Astrocyte of the hippocampus (primary cell): ENCODE measurements at places on chromosomes 3 and 15.

DNA sequence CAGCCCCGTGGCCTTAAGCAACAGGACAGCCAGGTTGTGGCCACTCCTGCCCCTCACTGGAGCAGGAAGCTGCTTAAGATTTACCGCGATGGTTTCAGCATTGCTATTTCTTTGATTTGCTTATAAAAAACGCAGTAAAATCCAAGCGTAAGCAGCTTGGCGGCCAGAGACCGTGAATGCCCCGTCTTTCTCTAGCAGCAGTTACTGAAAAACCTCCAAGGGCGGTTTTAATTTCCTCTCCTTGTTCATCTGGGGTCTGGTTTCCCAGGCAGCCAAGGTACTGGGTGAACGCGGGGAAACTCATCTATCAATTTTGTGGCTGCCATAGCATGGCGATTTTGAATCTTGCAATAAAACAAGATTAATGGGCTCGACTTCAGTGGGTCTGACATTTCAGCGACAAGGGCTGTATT is 130.3 kb downstream of the MINAR1 start:
- no peak for DNase-seq

DNA sequence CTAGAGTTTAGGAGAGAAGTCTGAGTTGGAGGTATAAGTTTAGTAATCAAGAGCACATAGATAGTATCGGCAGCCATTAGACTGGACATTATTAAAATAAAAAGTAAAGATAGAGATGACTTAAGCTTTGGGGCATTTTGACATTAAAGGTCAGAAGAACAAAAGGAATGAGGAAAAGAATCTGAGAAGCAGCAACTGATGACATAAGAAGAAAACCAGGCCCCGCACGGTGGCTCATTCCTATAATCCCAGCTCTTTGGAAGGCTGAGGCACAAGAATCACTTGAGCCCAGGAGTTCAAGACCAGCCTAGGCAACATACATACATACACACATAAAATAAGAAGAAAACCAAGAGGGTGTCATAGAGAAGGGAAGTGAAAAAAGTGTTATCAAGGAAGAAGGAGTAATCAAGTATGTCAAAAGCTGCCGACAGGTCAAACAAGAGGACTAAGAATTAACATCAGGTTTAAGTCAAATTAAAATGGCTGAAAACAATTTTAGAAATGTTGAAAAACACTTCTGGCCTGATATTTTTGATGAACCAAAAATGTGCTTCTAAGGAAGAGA is 38.9 kb downstream of the ACAP2 start:
- DNase-seq, result no peak

- DNase-seq, result no peak
Observed at GRCh38 chr3:170829546-170830272, 40.3 kb downstream of the RPL22L1 start.

GRCh38 chr3:13046569-13047274 is 26.5 kb downstream of the IQSEC1 start:
- no peak for DNase-seq

DNA sequence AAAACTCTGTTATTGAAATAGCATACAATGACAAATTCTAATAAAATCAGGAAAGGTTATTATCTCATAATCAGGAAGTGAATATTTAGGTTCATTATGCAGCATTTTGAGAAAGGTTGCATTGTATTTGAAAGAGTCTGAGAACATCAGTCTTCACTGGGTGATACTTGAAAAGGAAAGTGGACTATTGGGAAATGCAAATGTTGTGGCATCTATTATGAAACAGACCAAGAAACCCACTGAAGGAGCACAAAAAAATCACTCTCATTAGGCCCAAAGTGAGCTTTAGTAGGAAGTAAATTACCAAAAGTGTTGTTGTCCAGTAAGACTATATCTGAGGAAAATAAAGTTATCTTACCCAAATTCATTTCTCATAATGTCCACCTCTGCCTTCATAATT is 90.8 kb downstream of the ZPLD1 start:
- DNase-seq, result no peak

DNA sequence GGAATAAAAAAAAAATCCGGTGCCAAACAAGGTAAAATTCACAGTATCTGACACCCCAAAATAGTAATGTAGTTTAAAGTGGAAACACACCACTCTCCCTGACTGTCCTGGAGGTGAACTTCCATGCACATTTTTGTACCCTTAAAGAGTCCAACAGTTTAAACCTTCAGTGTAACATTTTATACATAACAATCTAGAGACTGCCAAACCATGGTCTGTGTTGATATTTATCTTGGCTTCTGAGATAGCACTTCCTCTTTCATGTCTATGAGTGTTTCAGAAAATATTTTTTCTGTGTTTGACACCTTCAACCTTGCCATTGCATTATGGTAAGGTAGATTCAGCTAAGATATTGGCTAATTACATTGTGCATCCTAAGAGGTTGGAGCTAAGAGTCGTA is 13.9 kb downstream of the TMEM45A start:
- DNase-seq, result peak; percentile 59

- DNase-seq, result peak; percentile 55
Observed at GRCh38 chr15:69390575-69390974, 23.6 kb upstream of the KIF23 start.

GRCh38 chr15:65466901-65467300 is 44.2 kb upstream of the IGDCC4 start:
- DNase-seq, result peak; percentile 19

DNA sequence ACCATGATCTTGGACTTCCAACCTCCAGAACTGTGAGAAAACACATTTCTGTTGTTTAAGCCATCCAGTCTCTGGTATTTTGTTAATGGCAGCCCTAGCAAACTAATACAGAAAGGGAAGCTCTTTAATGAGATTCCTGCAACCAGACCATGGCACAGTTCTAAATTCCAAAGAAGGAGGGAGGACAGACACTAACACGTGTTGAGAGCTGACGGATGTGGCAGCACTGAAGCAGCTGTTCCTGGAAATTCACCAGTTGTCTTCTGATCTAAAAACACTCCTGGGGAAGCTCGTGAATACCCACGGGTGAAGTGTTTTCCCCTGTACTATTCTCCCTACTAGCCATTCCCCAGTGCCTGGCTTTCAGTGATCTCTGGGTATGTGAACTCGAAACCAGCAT is 56.7 kb downstream of the RPL22L1 start:
- DNase-seq, result no peak

GRCh38 chr3:122091602-122092295 is 36.6 kb downstream of the CD86 start:
- DNase-seq, result no peak

GRCh38 chr3:151856641-151857040 is 16.8 kb upstream of the SUCNR1 start:
- no peak for DNase-seq

DNA sequence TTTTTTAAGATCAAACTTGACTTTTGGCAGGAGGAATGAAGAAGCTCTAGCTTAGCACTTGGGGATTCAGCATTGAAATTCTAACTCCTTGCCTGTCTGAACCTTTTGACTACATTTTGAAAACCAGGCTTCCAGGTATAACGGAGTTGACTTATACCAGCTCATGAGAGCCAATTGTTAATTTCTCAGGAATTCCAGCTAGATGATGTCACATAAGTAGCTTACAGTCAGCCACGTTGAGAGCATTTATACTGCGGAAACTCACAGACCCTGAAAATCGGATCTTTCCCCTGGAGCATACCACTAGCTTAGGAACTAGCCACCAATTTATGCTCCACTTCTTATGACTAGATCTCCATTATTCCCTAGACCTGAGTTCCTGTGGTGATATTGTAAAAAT is 321.4 kb upstream of the DPH6 start:
- DNase-seq, result peak; percentile 63

GRCh38 chr3:57980416-57980815 is 27.8 kb upstream of the FLNB start:
- no peak for DNase-seq

GRCh38 chr3:13452490-13453335 is 27.4 kb upstream of the HDAC11 start:
- peak; percentile 75 for DNase-seq
